ENCODE measurements at places on chromosomes 3 and 15.

DNA sequence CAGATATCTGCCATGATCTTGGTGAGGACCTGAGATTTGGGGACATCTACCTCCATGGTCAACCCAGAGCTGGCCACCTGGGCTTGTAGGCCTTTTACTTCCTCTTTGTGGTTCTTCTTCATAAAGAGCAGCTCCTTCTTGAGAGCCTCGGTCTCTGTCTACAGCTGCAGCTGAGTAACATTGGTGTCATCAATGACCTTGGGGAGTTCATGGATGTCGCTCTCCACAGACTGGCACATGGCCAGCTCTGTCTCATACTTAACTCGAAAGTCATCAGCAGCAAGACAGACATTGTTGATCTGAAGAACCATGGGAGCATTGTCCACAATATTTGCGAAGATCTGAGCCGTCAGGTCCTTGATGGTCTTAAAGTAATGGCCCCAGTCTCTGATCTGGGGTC is 15.7 kb upstream of the RASA2 start:
- no peak for DNase-seq

DNA sequence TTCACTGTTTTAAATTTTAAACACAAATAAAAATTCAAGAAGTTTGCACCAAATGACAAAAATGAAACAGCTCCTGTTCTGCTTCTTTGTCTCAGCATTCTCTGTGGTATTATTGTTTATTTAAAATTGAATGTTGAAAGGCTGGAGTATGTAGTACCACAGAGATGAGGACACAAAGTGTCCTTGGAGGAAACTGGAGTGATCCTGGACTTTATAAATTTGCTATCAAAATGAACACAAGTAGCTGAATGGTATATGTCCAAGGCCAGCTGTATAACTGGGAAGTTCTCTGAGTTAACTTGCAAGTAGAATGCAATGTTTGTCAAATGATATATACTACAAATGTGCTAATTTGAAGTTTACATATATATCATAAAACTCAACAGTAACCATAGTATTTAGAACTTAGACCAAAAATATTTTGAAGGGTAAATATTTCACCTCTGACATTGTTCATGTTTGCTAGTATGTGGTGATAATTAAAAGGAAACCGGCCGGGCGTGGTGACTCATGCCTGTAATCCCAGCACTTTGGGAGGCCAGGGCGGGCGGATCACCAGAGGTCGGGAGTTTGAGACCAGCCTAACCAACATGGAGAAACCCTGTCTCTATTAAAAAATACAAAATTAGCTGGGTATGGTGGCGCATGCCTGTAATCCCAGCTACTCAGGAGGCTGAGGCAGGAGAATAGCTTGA is 12.3 kb downstream of the BTLA start:
- DNase-seq: no peak

DNA sequence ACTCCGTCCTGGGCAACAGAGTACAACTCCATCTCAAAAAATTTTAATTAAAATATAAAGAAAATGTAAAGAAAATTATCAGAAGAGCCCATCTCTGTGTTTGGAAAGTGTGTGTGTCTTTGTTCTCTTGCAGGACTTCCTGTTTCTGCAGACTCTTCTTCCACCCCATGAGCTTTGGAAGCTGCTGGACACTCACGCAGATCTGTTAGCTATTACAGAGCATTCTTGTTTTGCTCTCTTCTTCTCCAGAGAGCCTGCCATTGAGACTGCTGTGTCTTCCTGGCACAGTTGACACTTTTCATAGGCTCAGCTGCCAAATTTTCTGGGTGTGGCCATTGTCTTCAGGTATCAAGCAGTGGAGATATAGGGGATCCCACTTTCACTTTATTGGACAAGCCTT is 6.0 kb upstream of the CCR8 start:
- no peak for DNase-seq

GRCh38 chr3:27533718-27534573 is 49.8 kb upstream of the SLC4A7 start:
- DNase-seq: no peak

Measured in muscle of arm (tissue), 14 donors.